ENCODE measurements at places on chromosomes 7 and 10. TPM values are rescaled to one million over a fixed set of nuclear protein-coding genes. Genes with fewer than 3 reads are reported as not detected.

The C10orf62 gene
- 0.26 TPM for total RNA-seq

The CARD11 gene
- not detected for total RNA-seq

The C7orf33 gene
- not detected for total RNA-seq

The CALML3 gene
- total RNA-seq, result 0.25 TPM

The AOAH gene
- not detected for total RNA-seq

The ADAMTS14 gene
- 0.25 TPM for total RNA-seq

The CABCOCO1 gene
- total RNA-seq, result not detected

DNA sequence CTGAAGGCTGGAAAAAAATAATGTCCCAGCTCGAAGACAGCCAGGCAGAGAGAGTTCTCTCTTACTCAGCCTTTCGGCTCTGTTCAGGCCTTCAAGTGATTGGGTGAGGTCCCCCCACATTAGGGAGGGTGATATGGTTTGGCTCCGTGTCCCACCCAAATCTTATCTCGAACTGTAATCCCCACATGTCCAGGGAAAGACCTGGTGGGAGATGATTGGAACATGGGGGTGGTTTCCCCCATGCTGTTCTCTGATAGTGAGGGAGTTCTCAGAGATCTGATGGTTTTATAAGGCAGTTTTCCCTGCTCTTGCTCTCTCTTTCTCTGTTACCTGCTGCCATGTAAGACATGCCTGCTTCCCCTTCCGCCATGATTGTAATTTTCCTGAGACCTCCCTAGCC, 36.6 kb upstream of the LEP start:
- H3K4me1 ChIP-seq, result no peaks in the 10 kb centered on the region

DNA sequence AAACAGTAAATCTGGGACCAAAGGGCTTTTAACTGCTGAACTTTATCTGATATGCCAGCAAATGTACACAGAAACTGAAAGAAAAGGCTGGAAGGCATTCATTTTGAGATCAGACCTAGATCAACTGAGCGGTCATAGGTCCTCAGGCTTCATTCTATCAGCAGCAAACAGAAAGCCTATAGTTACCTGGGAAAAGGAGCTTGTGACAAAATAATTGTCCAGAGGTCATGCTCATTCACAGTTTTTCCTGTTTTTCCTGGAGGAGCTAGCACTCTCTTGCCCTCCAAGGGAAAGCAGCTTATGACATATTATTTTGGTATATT, 320.2 kb downstream of the AHR start:
- no peak for DNase-seq
- H3K27me3 ChIP-seq, result no peaks in the 10 kb centered on the region
- H3K27ac ChIP-seq, result no peak overlapping the region

DNA sequence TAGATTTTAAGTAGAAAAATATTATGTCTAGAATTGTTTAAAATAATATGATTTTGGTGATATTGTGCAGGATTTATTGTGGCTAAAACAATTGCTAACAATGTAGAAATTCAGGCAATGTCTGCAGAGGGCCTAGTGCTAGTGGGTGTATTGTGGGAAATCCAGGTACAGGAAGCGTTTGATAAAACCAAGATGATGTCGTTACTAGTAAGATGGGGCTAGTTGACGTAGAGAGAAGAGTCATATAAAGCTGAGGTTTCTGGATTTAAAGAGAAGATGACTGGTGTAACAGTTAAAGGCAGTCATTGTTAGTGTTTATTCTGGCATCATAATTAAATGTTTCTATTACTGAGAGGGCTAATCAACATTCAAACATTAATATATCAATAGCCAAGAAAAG, 43.5 kb downstream of the ADK start:
- DNase-seq, result peak; percentile 24
- no peak overlapping the region for H3K4me3 ChIP-seq

DNA sequence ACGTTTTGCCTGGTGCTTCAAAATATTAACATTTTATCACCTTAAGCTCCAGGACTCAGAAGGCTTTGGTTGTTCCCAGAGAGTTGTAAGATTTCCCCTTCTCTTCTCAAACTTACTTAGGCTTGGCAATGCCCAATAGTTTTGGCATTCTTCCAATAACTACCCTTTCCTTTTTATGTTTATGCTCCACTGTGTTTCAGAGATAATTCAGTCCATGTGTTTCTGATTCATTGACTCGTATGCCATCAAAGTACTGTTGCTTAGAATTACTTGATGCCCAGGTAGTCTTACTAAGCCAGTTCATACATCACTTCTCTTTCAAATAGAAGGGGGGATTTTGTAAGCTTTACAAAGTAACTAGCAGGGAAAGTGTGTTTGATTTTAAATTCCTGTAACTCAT, 66.6 kb downstream of the AGMO start:
- no peaks in the 10 kb centered on the region for H3K4me1 ChIP-seq
- peaks cover 35% of the 10 kb centered on the region for H3K27me3 ChIP-seq
- DNase-seq, result no peak
- no peaks in the 10 kb centered on the region for H3K36me3 ChIP-seq
- H3K4me3 ChIP-seq, result no peak overlapping the region
- H3K27ac ChIP-seq, result no peak overlapping the region

DNA sequence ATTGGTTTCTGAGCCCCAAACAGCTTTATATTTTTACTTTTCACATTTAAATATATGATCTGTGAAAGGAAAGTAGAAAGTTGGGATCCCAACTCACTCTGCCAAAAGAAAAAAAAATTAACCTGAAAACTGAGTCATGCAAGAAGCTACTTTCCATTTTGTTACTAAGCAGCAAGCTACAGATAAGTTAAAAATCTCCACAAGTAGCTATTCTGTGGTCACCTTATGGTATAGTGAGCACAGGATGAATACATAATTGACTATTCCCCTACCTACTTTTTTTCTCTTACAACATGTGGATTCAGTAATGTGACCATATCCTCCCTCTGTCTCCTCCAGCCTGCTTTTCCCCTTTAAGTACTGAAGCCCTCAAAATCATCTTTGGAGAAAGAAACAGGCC, 30.3 kb upstream of the CREB3L2 start:
- no peak overlapping the region for H3K4me3 ChIP-seq
- H3K4me1 ChIP-seq, result peaks cover 7% of the 10 kb centered on the region
- no peak overlapping the region for H3K27ac ChIP-seq
- DNase-seq, result no peak
- H3K27me3 ChIP-seq, result no peaks in the 10 kb centered on the region
- H3K36me3 ChIP-seq, result no peaks in the 10 kb centered on the region

DNA sequence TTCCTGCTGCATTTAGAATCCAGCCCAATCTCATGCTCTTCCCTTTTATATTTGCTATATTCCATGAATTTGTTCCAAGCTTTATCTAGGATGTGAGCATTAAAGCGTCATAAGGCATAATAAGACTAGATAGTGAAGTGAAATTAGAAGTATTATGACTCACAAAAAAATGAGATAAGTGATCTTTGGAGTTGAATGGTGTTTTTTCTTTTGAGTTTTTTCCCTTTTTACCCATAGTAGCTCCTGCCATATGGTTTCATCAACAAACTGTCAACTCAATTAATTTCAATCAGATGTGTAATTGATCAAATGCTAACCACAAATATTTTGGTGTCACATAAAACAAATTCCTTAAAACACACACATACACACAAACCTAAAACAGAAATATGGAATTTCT, 17.0 kb downstream of the KLHDC10 start:
- no peaks in the 10 kb centered on the region for H3K27me3 ChIP-seq
- H3K4me3 ChIP-seq, result no peak overlapping the region
- peaks cover 4% of the 10 kb centered on the region for H3K36me3 ChIP-seq

DNA sequence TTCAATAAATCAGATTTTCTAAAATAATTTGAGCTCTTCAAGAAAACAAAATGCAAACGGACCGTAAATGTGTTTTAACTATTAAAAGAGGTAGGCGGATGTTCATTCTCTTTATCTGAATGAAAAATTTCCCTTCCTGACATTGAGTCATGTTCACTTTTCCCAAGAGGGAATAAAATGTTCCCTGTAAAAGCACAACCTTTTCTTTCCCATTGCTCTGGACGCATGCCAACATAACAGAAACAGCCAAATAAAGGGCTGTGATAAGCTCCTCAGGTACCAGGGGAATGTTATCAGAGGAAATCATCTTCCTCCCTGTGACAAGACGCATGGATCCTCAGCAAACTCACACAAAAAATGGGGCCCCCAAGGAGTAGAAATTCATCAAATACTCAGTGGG, 251.8 kb downstream of the MTERF1 start:
- H3K36me3 ChIP-seq, result no peaks in the 10 kb centered on the region
- H3K4me1 ChIP-seq, result peaks cover 9% of the 10 kb centered on the region
- no peak overlapping the region for H3K27ac ChIP-seq

- H3K27ac ChIP-seq, result no peak overlapping the region
- H3K4me3 ChIP-seq, result no peak overlapping the region
- DNase-seq, result peak; percentile 71
- no peaks in the 10 kb centered on the region for H3K36me3 ChIP-seq
- H3K27me3 ChIP-seq, result no peaks in the 10 kb centered on the region
Measured at GRCh38 chr7:471866-472639, 47.6 kb downstream of the PDGFA start.

DNA sequence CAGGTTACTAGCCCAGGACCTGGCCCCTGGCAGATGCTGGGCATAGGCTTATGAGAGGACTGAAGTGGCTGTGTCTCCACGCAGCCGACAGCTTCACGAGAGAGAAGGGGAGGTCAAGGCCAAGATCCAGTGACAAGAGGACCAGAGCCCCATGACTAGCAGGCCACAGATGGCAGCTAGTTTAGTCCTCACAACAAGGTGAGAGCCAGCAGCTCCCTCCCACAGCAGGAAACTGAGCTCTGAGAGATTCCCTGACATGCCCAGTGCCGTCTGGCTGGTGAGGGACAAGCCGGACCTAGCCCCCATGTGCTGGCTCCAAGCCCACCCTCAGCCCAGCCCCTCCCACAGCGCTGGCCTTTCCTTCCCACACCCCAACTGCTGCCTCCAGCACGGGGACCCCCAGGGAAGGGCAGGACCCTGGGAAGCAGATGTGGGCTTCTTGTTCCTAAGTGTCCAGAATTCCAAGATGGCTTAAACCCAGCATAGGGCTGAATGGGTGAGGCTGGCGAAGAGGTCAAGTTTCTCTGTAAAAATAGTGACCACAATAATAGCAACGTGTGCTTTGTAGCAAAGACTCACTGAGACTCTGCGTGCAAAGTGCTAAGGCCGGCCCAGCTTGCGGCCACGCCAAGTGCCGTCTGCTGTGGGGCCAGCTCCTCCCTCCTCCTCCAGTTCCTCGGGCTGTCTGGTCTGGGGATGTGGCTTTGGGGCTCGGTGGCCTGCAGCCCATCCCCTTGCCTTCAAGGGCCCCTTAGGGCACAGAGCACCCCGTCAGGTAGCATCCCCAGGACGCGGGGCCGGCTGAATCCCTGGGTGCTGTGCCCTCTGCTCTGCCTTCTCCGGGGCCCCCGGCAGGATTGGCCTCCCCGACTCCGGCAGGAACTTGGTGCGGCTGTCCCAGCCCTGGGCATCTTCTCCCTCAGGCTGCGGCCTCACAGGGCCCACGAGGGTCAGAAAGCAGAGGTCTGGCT, 7.8 kb upstream of the FAM20C start:
- H3K4me1 ChIP-seq, result no peaks in the 10 kb centered on the region
- peaks cover 2% of the 10 kb centered on the region for H3K27me3 ChIP-seq
- no peaks in the 10 kb centered on the region for H3K36me3 ChIP-seq
- no peak for DNase-seq

DNA sequence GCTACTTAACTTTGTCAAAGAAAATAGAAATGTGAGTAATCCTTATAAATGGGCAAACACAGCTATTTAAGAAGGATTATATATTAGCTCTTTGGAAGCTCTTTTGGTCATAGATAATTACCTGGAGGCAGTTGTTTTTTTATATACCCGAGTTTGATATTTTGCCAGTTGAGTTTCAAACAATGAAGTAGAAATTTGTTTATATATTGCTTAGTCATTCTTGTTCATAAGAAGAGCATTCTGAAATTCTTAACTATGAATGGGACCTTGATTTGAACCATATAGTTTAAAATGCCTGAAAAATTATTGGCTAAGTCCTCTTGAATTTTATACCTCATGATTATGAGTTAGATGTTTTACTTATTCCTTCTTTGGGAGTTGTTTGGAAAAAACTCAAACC, 36.4 kb downstream of the MINPP1 start:
- no peaks in the 10 kb centered on the region for H3K27me3 ChIP-seq
- no peak overlapping the region for H3K27ac ChIP-seq
- H3K4me3 ChIP-seq, result no peak overlapping the region
- peaks cover 11% of the 10 kb centered on the region for H3K4me1 ChIP-seq
- H3K36me3 ChIP-seq, result peaks cover 14% of the 10 kb centered on the region

GRCh38 chr7:372932-373791, 83.2 kb downstream of the FOXL3 start:
- H3K4me1 ChIP-seq, result no peaks in the 10 kb centered on the region
- no peak for DNase-seq
- H3K27ac ChIP-seq, result no peak overlapping the region
- peaks cover 14% of the 10 kb centered on the region for H3K27me3 ChIP-seq
- H3K36me3 ChIP-seq, result no peaks in the 10 kb centered on the region
- H3K4me3 ChIP-seq, result no peak overlapping the region

DNA sequence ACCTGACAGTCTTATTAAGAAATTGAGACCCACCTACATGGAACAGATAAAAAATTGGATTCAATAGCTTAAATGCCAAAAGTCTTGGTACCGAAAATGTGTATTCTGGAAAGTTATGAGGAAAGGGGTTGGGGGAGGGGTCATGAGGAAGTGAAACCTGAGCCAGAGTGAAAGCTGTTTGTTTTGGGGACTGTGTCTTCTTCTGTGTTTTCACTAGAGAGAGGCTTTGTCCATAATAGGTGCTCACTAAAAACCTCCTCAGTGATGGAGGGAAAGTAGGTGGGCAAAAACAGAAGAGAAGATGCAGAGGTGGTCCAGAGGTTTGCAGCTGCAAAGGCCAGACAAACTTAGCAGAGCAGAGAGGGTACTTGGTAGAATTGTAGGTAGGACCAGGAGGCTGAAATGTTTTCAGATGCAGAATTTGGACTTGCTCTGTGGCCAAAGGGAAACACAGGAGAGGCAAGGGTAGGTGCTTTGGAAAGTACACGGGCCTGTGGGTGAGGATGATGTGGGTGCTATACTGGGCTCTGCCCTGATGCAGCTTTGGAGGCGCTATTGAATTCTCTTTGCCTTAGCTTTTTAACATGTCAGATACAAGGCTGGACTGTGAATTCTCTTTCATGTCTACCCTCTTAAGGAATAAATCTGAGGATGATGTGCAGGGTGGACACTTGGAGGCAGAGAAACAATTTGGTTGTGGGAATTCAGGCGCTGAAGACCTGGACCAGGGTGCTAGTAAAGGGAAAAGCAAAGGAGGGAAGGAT, 254.6 kb downstream of the PTEN start:
- DNase-seq, result no peak
- no peaks in the 10 kb centered on the region for H3K27me3 ChIP-seq
